Epithelial cell of proximal tubule (primary cell): ENCODE measurements at places on chromosomes 11 and 22. TPM values are rescaled to one million over a fixed set of nuclear protein-coding genes. Genes with fewer than 3 reads are reported as not detected.

DNA sequence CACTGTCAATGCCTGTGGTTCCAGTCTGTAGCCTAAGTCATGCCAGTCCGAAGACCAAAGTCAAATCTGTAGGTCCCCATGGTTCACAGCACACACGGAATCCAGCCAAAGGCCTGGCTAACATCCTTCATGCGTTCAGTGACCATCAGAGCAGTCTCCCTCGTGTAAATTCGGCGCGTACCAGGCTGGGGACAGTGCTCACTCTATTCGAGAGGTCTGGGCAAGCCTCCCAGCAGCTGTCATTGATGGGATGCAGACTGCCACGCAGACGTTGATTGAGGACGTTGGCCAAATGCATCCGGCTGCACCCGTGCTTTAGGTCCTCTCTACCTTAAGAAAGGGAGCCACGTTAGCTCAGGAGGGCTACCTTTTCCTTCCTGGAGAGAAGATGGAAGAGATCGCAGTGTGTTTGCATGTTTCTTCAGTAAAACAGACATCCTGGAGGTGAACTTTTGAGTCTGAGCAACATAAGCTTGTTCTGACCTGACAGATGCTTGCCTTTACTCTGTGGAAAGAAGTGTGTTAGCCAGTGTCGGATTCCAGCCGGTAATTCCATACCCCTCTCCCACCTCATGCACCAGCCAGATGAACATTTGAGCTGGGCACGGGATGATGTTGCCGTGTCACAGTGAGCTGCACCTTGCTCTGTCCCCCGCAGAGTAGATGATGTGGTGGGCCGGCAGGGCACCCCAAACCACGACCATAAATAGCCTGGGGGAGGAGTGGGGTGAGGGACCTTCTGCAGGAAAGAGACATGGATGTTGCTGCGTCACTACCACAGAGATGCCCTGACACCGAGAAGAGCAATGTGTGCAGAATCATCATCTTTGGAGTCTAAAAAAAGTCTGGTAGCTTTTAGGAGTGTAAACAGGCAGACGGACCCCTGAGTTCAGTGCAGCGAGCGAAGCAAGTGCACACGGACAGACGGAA, 12.2 kb downstream of the CTTN start:
- no peak for DNase-seq

The ALKBH8 gene
- total RNA-seq, result 5.3 and 7.4 TPM in 2 replicates

The PKNOX2 gene
- total RNA-seq, result 0.14 TPM in 1 of 2 replicates, not detected in the other

GRCh38 chr11:24705474-24705873, 208.6 kb downstream of the LUZP2 start:
- DNase-seq, result no peak

DNA sequence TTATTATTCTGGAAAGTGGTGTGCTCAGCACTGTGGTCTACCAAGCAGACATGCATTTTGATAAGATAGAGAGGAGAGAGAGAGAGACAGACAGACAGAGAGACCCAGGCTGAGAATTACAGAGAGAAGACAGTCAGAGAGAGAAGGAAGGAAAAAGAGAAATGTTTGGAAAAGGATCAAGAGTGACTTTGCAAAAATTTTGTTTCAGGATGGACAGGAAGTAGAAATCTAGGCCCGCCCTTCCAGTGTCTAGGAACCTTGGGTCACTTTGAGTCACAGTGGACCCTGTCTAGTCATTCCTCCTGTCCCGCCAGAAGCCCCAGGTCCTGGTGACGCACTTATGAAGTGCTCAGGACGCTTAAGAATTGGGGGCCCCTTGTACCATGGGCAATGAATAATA, 166.7 kb downstream of the ST3GAL4 start:
- no peak for DNase-seq

- DNase-seq, result no peak
Observed at GRCh38 chr22:36771356-36772063, 4.4 kb downstream of the IFT27 start.

The IL17REL gene
- not detected in 2 replicates for total RNA-seq

DNA sequence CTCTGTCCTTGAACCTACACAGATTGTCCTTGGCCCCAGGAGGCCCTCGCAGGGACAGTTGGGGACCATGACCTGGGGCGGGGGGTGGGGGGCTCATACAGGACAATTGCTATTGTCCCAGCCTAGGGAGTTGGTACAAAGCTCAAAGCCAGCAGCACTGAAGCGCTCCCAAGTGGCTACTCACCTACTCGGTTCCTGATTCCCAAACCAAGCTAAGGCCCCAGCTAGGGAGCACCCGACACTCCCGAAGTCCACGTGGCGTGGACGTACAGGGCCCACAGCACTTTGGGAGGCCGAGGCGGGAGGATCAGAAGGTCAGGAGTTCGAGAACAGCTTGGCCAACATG, 80.6 kb downstream of the CELSR1 start:
- DNase-seq, result no peak

GRCh38 chr11:119928047-119928446, 199.0 kb upstream of the NECTIN1 start:
- DNase-seq, result no peak
